NCI-H2081 treated with DMSO at 0.1 percent for 48 hours (cell line): ENCODE measurements at places on chromosomes 1 and 21.

GRCh38 chr1:32539584-32540571 is 651 bp downstream of the ZBTB8A start:
- no peak for DNase-seq

- DNase-seq: no peak
Observed at GRCh38 chr1:213623064-213623581, 364.6 kb upstream of the PROX1 start.

DNA sequence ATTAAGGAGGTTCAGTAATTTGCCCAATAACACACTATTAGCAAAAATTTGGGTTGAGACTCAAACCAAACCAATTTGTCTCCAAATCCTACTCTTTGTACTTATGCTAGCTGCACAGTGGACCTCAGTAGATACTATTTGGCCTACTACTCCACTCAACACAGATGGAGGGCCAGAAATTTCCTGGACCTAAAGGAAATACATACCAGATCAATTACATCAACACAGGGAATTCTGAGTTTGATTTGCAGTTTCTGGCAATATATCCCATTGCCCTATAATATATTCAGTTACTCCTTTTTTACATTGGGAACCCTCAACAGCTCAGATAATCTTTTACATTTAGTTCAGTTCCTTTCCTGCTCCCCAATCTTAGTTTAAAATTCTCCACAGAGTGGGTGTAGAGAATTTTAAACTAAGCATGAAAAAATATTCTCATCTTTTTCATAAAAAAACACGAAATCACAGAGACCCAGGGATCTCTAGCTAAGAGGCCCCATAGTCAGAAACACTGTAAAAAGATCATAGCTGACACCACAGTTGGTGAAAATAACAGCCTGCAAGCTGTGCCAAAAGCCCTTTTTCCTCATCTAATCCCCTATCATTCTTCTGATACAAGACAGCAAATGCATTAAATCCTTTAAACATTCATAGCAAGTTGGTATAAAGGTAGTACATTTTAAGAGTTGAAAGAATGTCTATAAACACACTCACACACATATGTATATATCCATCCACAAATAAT is 317.7 kb upstream of the ESRRG start:
- no peak for DNase-seq

GRCh38 chr1:180269645-180270529 is 39.8 kb downstream of the LHX4 start:
- no peak for DNase-seq

DNA sequence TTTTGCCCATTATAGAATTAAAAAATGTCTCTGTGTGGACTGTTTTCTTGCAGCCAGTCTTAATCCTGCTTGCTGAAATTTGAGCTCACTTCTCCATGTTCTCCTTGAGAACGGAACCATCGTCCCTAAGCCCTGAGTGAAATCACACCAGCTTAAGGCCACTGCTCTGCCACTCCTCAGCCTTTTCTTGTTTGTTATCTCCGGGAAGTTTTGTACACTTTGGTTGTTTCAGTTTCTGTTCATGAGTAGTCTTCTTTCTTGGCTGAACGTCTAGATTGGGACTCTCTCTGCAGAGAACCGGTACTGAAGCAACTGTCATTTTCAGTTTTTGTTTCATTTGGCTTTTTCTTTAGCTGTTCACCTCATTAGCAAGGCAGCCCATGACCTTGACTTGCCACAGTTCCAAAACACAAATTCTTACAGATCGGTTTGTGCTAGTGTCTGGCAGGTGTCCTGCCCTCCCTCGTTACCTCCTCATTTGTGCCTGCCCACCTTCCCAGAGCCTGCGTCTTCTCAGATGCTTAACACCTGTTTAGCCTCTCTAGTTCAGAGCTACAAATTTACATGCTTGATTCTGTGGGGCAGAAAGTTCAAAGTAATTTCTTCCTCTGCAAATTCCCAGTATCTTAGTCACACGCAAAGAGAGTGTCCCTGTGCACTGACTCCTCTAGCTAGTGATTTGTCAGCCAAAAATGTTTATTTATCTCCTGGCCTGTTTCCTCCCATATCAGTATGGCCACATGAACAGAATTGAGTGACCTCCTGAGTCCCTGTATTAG is 12.4 kb downstream of the PSEN2 start:
- DNase-seq: no peak

DNA sequence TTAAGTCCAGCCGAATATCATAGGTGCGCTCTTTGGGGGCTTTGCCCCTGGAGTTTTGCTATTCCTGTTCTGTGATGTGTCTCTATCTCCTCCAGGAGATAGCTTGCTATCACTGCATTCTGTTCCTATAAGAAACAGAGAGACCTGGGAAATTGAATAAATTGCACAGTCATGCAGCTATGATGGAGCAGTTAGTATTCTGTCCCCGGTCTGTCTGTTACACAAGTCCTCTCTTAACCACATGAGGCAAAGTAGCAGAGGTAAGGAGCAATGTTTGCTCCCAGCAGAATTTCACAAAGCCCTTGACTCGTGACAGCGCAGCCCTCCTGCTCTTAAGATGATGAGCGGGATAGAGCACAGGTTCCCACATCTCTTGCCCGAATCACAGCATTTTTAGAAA is 63.9 kb upstream of the GRHL3 start:
- no peak for DNase-seq

DNA sequence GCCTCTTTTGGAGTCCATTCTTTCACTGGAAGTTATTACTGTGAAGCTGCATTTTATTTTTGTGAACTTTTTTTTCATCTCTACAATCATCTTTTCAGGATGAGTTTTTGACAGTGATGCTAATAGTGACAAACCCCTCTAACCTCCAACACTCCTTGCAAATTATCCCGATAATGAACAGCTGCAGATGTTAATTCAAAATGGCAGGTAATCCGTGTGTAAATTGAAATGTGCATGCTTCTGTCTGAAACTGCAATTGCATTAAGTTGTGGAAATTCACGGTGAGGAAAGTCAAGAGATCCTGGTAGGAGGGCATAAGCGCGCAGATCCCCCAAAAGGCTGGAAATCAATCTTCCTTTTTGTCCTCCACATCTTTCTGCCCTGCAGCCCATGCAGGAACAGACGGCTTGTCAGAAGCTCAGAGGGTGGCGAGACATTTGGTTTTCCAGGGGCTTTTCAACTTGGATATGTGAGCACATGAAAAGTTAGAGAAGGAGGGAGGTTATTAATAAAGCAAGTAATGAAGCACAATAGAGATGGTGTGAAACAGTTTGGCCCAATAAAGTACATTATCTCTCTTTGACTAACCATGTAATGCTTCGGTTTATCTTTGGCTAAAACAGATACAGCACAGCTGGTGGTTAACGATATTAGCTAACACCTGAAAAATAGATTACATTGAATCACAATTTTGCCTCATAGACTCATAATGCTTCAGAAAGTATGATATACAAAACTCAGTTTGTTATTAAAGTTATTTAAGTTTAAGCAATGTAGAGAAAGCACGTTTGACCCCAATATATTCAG is 143.5 kb upstream of the COA6 start:
- no peak for DNase-seq

DNA sequence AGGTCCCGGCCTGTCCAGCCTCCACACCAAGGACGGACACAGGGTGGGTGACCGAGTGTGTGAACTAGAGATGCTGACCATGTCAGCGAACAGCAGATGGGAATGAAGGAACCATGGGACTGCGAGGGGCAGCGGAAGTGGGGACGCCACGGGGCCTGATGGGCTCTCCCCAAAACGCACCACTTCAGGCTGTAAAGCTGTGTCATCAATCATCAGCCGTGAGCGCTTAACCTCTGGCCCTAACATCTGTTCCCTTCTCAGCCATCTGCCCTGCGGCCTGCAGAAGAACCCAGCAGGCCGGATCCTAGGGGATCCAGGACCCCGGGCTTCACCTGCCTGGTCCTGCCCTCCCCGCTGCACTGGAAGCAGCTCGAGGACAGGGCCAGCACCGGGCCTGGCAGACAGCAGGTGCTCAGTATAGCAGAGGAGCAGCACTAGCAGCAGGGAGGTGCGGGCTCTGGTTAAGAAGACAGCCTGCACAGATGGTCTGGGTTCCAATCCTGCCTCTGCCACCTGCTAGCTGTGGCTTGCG is 58.7 kb downstream of the DMRTB1 start:
- DNase-seq: no peak
